ENCODE measurements at places on chromosomes 5 and 9. TPM values are rescaled to one million over a fixed set of nuclear protein-coding genes. Genes with fewer than 3 reads are reported as not detected.

- DNase-seq, result no peak
Observed at GRCh38 chr5:168578006-168578405, 1.2 kb downstream of the PANK3 start.

- DNase-seq, result peak; percentile 37
Observed at GRCh38 chr9:74953235-74953751, 581 bp upstream of the C9orf40 start.

DNA sequence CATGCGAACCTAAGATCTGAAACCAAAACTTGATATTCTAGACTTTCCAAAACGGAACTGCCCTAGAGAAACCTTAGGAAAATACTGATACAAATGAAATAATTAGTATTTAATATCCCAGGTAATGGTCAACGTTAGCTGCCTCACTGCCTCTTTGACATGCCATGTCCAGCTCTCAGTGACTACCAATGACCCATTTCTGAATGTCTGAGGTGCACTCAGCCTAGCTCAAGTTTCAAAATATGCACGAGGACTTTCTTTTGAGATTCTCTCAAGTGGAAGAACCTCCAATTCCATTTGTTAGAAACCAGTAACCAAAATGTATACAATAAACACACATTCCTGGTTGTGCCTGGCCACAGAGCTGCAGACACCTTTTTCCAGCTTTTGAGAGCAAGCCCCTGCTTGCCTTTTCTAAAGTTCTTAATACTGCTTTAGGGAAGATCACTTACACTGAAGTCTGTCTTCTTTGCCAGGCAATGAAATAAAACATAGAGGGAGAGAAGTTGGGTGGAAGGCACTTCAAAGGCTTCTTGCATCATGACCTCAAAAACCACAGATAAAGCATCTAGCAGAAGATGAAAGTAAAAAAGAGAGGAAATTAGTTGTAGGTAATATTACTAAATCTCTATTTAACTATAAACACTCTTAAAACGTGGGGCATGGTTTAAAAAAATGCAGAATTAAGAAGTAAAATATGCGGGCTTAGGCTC lies 87.9 kb downstream of the MRPS27 start:
- DNase-seq, result no peak

Gene PLAC8L1
- total RNA-seq, result not detected

DNA sequence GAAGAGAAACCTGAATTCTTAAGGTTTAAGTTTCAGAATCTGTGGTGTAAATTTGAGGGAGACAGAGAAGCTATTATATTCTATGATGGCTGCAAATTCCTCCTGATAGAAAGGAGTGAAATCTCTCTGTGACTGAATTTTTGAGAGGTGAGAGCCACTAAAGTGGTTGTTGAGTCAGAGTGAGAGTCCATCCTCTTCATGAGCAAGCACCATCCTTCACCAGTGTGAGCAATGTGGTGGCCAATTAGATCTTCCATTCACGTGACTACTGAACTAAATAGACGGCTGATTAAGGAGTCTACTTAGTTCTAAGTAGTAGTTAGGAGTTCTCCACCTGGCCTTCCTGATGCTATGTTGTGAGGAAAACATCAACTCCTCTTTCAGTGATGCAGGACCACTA lies 147.8 kb upstream of the CCNH start:
- DNase-seq, result no peak

DNA sequence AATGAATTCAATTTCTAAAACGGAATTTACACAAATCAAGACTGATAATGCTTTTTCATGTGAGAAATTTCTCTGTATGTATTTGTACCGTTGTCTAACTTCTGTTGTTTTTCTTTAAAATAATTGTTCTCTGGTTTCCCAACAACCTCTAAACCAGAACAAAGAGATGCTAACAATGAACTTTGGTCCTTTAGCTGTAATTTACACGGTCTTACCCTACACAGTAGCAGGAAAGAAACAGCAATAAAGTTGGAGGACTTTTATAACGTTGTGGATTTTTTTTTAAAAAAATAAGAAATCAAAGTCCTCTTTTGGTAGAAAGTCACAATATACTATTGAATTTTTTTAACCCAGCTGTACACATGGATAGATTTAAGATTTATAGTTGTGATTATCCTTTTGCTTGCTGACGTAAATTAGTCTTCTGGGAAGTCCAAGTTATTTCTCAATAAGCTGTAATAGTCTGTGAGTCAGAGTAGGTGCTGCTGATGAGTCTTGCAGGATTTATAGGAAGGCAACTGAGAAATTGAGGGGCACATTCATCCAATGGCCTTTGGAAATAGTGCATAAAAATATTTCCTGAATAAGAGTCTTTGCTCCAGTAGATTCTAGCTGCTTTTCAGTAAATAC lies 76.8 kb upstream of the PCSK1 start:
- no peak for DNase-seq

Gene AK6
- 20.6 TPM for total RNA-seq

Gene NR4A3
- total RNA-seq, result 2.3 TPM

GRCh38 chr5:179217956-179218942 lies 127.0 kb downstream of the ADAMTS2 start:
- no peak for DNase-seq

DNA sequence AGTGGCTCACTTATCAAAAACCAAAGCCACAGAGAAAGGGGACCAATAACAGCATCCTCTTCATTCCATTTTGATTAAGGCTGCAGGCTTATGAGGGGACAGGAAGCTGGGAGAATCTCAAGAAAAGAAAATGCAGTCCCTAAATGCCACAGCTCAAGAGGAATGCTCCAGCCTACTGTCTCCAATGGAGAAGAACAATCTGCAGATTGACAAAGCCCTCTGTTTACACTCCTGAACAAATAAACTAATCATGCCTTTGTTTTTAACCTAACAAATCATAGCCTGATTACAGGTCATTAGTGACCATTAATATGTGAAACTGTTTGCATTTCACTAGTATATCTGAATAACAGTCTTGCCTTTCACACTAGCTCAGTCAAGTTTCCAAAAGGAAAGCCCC lies 26.5 kb downstream of the PPP2R2B start:
- no peak for DNase-seq
